ENCODE measurements at places on chromosomes 5 and 9.

DNA sequence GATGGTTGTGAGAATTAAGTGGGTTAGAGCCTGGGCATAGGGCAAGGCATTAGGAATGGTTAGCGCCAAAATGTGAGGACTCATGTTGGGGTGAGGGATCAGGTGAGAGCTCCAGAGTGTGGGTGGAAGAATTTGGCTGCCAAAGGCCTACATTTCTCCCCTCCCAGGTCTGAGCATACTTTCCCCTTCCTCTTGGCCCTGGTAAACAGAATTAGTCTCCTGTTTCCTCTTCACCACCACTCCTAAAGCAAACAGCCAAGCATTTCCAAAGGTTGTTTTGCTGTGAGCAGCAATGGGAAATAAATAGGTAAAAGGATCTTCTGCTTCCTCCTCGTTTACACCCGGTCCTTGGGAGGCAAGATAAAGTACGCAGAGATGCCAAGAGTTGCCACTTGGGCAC, 132.5 kb downstream of the ZSWIM6 start:
- no peak for DNase-seq

GRCh38 chr5:78927657-78928282, 57.3 kb downstream of the ARSB start:
- no peak for DNase-seq

GRCh38 chr5:176769911-176770310, 40.4 kb upstream of the UNC5A start:
- DNase-seq: no peak

DNA sequence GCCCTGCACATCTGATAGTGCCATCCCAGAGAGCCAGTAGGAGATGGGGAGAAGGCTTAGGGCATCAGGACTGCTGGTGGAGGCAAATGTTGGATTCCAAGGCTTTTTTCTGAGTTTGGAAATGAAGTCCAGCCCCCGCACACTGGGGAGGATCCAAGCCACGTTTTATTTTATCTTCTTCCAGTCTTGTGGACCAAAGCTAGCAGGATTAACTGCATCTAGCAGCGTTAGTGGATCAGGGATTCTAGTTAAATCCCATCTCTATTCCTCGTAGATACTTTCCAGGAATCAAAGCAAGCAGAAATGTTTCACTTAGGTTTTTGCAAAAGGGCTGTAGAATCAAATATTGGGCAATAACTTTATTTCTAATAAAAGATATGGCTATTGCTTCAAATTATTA, 114.7 kb upstream of the OR13F1 start:
- DNase-seq: no peak

DNA sequence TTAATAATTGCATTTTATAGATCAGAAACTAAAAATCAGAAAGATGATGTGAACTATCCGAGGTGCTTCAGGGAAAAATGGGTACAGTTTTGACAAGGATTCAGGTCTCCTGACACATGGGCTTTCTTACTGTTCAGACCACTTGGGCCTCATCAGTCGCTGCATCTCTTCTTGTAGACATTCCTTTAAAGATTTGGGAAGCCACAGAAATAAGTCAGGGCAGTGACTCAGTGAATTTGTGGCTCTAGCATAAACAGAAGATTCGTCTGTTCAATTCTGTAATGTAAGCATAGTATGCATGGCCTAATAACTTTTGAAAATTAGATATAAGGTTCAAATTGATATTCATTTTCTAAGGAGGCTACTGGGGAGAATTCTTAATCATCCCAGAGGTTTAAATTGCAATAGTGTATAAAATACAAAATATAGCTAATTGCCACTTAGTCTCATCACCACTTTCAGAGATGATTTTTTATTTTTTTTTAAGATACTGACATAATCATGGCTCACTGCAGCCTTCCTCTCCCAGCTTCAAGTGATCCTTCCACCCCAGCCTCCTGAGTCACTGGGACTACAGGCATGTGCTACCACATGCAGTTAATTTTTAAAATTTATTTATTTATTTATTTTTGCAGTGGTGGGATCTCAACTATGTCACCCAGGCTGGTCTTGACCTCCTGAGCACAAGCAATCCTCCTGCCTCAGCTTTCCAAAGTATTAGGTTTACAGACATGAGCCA, 48.9 kb downstream of the RASEF start:
- DNase-seq: no peak
